ENCODE measurements at places on chromosomes 1 and 21.

- no peak for DNase-seq
Observed at GRCh38 chr1:197725044-197725443, 50.2 kb downstream of the DENND1B start.

DNA sequence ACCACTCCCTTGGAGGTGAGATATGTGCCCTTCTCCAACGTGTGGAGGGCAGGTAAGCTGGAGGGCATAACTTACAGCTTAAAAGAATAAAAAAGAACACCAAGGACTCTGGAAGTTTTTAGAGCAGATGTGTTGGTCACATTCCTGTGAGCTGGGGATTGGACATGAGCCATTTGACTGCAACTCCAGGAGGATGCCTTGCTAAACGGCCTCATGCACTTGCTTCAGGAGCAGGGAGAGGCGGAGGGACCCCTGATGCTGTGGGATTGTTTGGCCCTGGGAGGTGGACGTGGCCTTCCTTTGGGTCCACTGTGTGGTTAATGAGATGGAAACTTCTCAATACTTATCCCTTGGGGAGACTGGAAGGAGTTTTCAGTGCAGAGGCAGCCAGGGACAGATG lies 185.6 kb downstream of the RHOU start:
- no peak for DNase-seq

DNA sequence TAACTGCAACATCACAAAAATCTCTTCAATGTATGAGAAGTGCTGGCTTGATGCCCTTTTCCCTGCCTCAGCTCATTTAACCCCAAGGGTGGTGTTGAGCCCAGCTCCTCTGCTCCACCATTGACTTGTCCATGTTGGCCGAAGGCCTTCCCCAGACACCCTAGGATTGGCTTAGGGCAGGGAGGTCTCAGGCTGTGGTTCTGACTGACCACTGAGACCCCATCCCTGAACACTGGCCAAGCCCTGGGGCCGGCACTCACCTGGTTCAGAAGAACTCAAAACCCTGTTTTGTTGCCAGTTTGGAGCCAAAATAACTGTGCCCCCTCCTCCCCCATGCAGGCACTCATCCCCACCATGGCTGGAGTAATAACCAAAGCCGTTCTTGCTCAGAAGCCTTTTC lies 38.6 kb downstream of the NENF start:
- DNase-seq: no peak

- DNase-seq: no peak
Observed at GRCh38 chr1:30919025-30919881, 10.7 kb upstream of the SDC3 start.

DNA sequence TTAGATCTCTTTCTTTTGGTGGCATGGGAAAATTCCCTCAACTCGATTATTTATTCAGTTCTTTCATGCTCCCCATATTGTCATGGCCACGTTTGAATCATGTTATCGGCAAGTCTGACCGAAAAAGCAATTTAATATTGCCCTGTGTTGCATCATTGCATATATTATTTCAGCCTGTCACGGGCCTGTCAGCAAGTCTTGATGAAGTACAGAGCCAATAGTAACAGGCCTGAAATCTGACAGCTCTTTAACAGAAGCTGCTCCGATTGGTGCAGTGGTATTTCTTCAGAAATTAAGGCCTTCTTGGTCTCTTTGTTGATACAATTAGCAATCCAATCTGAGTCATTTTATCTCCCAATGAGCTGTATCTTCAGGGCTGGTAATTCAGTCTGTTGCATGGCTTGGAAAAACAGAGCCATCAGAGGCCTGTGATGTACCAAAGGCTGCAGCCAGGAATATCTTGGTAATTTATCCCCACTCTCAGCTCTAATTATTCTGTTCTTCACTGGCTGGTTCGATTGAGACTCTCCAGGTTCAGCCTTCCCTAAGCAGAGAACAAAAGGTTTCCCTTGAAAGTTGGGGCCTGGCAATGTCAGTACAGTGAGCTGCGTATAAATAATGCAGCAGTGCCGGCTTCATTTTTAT lies 149.5 kb downstream of the FGGY start:
- peak; percentile 74 for DNase-seq

- no peak for DNase-seq
Observed at GRCh38 chr1:198671136-198671535, 32.3 kb downstream of the PTPRC start.

- no peak for DNase-seq
Observed at GRCh38 chr1:6502000-6502891, 10.8 kb upstream of the PLEKHG5 start.

- no peak for DNase-seq
Observed at GRCh38 chr21:17542371-17543011, 29.6 kb downstream of the CXADR start.

DNA sequence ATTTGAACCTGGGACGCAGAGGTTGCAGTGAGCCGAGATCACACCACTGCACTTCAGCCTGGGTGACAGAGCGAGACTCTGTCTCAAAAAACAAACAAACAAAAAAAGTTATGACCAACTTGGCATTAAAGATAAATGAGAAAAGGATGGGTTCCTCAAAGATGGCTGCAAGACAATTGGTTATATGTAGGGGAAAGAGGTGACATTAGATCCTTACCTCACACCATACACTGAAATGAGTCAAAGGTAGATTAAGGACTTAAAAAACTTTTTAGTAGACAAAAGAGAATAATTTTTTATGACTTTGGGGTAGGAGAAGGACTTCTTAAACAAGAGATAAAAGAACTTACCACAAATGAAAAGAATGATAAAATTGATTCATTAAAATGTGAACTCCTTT lies 74.5 kb downstream of the SYF2 start:
- no peak for DNase-seq

GRCh38 chr1:8023995-8024313 lies 2.2 kb downstream of the ERRFI1 start:
- no peak for DNase-seq

GRCh38 chr1:35544976-35545375 lies 12.2 kb downstream of the KIAA0319L start:
- DNase-seq: no peak

DNA sequence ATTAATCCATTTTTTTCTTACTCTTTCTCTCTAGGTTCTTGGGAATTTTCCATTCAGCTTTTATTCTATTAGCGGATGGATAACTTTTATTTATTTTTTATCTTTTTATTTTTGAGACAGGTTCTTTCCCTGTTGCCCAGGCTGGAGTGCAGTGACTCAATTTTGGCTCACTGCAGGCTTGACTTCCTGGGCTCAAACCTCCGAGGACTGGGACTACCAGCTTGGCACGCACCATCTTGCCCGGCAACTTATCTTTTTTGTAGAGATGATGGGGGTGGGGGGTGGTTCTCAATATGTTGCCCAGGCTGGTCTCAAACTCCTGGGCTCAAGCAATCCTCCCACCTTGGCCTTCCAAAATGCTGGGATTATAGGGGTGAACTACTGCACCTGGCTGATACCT lies 36.1 kb upstream of the CHIT1 start:
- DNase-seq: no peak

- no peak for DNase-seq
Observed at GRCh38 chr1:206797534-206798383, 25.5 kb upstream of the IL10 start.

- no peak for DNase-seq
Observed at GRCh38 chr1:84775535-84775920, 85.3 kb upstream of the SSX2IP start.

- DNase-seq: no peak
Observed at GRCh38 chr1:208533746-208534598, 289.8 kb upstream of the PLXNA2 start.

- no peak for DNase-seq
Observed at GRCh38 chr1:94936861-94937620, 10.1 kb upstream of the CNN3 start.

- DNase-seq: no peak
Observed at GRCh38 chr1:19234224-19234623, 17.1 kb downstream of the EMC1 start.
